ENCODE measurements at places on chromosomes 1 and 21.

- DNase-seq, result no peak
Observed at GRCh38 chr1:84887261-84887934, 5.6 kb downstream of the LPAR3 start.

GRCh38 chr1:36818771-36819170 is 215.5 kb downstream of the GRIK3 start:
- DNase-seq, result no peak

DNA sequence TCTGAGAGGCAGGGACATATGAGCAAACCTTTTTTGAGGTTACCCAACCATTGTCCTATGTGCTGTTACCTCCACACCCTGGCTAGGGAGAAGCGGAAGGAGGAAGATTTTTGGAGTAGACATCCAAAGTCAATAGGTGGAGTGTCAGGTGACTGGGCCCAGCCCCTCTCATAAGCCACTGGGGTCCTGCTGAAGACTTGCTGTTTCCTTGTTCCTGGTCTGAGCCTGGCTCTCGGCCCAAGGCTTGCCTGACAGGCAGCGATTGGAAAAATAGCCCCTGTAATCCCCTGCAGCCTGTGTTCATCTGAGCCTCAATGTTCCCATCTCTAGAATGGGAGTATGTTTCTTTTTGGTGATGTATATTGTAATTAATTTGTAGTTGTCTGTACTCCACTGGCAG is 6.9 kb upstream of the PIGR start:
- DNase-seq, result no peak

DNA sequence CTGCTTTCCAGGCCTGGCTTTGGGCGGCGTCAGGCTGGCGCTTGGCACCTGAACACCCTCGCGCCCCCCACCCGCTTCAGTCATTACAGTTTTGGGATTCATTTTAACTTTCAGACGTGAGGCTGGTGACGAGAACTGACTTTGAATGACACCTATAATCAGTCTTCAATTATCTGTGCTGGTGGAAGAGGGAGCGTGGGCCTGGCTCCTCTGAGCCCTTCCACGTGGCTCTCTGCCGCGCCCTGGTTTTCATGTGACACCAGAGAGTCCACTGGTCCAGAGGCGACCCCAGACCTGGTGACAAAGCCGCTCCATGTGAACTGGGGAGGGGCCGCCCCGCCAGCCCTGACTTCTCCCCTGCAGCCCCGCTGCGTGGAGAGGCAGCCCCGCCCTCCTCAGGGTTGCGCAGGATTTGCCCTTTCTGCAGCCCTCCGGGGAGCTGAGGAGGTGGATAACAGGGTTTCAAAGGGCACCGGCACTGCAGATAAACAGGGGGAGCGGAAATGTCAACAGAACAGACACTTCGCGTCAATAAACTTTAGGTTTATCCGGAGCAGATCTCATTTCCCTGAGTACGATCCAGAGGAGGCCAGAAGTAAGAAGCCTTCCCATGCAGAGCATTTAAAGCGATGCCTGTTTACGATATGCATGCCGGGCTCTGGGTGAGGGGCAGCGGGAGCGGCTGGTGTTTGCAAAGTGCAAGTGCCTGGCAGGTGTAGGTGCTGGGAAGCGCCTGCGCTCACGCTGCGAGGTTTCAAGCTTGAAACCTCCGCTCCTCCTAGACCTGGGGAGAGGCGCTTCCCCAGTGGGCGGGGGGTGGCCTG is 56.4 kb downstream of the AJAP1 start:
- no peak for DNase-seq

DNA sequence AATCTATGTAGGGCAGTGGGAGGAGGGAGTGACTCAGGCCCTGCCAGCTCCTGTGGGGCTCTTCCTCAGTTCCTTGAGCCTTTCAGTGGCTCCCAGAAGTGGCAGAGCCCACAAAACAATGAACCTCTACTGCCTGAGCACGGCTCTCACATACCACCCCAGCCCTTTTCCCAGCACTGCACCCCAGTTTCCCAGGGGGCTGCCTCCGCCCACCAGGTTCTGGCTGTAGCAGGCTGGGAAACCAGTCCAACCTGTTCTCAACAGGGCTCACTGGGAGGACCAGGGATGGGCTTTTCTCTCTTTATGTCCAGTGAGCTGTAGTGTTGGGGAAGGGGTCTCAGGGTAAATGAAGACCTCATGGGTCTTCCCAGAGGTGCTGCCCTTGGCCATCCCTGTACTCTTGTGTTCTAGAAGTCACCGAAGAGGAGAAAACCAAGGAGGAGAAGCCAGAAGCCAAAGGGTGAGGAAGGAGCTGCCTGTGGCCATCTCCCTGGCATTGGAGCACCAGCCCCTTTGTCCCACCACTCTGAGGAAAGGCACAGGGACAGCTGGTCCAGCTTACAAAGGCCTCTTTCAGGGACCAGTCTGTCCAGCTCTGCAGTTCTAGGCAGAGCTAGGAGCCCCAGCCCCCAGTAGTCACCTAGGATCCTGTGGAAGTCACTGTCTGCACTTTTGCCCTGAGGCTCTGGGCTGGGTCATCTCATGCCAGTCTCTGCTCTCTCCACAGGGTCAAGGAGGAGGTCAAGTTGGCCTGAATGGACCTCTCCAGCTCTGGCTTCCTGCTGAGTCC is 3.5 kb downstream of the MARCKSL1 start:
- DNase-seq, result no peak

DNA sequence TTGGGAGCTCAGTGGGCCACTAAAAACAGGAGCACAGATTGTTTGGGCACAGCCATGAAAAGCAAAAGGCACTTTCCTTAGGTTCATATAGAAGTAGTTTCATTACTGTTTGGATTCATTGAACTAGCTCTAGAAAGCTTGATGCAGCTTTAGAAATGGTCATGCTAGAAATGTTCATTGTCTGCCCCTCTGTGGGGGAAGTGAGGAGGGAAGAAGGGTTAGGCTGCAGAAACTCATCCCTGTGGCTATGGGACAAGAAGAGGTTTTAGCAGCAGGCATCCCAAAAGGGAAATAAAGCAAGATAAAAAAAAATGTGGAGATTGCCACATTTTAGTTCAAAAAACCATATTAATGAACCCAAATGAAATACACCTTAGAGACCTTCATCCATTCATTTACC is 359.6 kb upstream of the PTBP2 start:
- DNase-seq, result no peak

GRCh38 chr1:203122159-203122558 is 5.4 kb upstream of the ADORA1 start:
- DNase-seq, result no peak

DNA sequence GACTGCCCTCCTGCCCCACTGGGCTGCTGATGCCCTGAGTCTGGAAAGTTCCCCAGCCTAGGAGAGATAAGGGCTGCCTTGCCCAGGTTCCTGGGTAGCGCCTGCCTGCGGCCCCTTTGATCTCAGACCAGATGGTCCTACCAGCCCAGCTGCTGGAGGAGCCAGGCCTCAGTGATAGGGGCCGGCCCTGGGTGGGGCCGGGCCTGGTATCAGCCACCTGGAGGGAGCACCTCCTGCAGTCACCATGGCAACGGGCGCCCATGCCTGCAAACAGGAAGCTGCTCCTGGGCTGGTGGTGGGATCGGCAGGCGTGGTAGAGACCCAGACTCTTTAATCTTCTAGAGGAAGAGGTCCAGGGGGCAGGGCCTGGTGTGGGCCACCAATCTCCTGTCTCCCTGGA is 119.7 kb upstream of the WNT4 start:
- DNase-seq, result no peak

- DNase-seq, result no peak
Observed at GRCh38 chr1:245876586-245876985, 630.5 kb downstream of the SMYD3 start.

All from activated CD8-positive, alpha-beta memory T cell treated with anti-CD3 and anti-CD28 coated beads, Interleukin-2, amount 50 U/mL, for 4 hours (primary cell).